ENCODE measurements at places on chromosomes 4 and X.

GRCh38 chr4:24210332-24210902 lies 320.6 kb upstream of the PPARGC1A start:
- DNase-seq, result no peak

GRCh38 chr4:106809076-106809475 lies 227.0 kb downstream of the DKK2 start:
- DNase-seq, result no peak

- no peak for DNase-seq
These were observed 8.2 kb downstream of the ZCCHC4 start for GRCh38 chr4:25320773-25321172.

DNA sequence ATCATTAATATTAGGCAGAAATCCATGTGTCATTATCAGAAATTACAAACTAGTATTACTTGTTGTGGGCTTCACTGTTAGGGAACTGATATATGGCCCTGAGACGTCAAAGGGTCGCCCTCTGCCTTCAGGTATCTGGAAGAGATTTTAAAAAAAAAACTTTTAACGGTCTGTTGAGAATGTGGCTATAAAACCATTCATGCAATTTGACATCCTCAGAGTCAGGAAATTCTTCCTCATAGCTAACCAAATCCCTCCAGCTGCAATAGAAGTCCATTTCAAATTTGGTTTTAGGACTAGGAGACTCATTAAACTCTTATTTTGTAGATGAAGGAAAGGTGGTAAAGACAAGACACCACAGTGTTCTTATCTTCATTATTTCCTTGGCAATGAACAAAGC lies 194.2 kb upstream of the NOCT start:
- DNase-seq, result no peak

DNA sequence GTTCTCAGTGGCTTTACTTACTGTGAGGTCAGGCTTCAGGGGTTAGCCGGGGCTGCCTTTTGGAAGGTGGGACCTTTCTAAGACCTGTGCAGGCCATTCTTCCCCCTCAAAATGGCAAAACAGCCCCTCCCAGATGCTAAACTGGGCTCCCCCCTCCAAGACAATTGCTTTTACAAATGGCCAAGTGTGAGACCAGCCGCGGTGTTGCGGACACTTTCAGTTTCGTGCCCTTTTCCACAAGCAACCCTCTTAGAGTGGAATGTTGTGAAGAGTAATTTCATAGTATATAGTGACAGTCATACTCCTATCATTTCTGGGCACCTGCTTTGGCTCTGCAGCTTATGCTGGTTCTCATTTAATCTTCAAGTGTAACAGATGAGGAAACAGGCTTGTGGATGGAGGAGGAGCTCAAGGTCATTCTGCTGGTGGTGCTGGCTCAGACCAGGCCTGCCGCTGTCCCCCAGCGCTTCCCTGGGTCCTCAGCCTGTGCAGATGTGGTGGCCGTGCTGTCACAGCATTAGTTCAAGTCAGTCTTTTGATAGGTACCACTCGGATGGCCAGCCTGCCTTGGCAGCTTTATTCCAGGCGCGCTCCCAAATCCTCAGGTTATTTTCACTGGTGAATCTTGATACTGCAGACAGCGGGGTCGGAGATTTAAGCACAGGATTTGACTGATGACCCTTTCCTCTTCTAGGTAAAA lies 55.0 kb upstream of the TADA2B start:
- no peak for DNase-seq

- DNase-seq, result peak; percentile 41
These were observed 93.9 kb downstream of the NXF2B start for GRCh38 chrX:102345916-102346315.

GRCh38 chr4:152689615-152690501 lies 10.1 kb upstream of the TMEM154 start:
- DNase-seq, result no peak

- DNase-seq, result no peak
These were observed 374.6 kb upstream of the SLC7A11 start for GRCh38 chr4:138616775-138617174.

DNA sequence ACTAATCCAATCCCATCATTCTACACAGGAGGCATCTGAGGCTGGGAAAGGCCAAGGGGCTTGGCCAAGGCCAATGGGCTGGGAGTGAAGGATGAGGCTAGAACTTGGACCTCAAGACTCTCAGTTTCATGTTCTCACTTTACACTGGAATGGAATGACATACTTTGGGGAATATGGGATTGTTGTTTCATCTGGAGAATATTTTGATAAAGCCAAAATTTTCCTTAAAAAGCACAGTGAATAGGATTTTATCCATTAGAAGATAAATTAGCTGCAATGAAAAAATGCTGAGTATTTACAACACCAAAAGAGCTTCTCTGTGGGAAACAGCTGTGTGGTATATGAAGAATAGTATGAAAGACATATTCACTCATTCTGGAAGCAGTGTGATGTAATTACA lies 29.3 kb downstream of the SMIM20 start:
- no peak for DNase-seq

- no peak for DNase-seq
These were observed 560 bp upstream of the TMSB4X start for GRCh38 chrX:12974305-12974795.

Data from activated CD4-positive, alpha-beta T cell treated with anti-CD3 and anti-CD28 coated beads, Interleukin-2, amount 50 U/mL, for 24 hours (primary cell).